ENCODE measurements at places on chromosomes 1 and 21.

- no peak for DNase-seq
These were observed 3.7 kb downstream of the ST3GAL3 start for GRCh38 chr1:43711049-43711448.

DNA sequence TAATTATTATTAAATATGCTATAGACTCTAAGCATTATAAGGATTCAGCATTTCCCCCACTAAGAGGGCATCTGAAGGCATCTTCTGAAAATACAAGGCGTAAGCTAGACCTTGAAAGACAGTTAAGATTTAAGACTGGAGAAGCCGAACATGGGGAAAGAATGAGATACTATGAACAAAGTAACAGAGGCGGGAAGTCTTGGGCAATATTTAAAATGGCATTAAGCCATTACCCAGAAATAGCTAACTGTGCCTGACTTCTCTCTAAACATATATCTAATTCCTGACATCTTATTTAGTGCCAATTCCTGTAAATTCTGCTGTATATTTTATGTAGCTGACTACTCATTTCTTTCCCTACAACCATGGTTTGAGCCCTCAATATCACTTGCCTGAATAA lies 20.9 kb downstream of the DPH5 start:
- DNase-seq: no peak

GRCh38 chr1:214216021-214216420 lies 64.9 kb upstream of the SMYD2 start:
- no peak for DNase-seq

DNA sequence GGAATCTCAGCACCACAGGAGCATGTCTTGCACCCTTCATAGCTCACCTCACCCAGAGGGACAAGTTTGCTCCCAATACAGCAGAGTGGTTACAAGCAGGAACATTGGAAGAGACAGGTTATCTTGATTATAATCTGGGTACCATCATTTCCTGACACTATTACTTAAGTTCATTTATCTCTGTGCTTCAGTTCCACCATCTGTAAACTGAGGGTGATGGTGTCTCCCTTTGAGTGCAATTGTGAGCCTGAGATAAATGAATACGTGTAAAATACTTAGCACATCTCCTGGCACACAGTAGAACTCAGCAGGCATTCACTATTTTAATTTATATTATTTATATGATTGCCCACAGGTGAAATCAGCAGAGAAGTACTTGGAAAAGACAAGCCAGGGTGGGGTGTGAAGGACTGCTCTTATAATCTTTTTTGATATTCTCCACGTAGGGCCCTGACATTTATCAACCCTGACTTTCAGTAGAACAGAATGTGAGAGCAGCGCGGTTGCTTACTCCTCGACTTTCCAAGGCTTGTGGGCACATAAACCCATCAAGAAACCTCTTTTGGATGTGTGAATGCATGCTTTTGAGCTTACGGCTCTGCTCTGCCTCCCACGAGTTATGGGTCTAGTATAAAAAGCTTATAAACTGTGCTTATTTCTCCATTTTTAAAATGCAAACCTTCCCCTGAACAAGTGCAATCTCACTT lies 34.9 kb downstream of the DUSP10 start:
- no peak for DNase-seq

GRCh38 chr1:61975638-61976037 lies 219.0 kb upstream of the L1TD1 start:
- no peak for DNase-seq

- DNase-seq: no peak
These were observed 83.8 kb upstream of the TSPAN2 start for GRCh38 chr1:115173151-115173550.

DNA sequence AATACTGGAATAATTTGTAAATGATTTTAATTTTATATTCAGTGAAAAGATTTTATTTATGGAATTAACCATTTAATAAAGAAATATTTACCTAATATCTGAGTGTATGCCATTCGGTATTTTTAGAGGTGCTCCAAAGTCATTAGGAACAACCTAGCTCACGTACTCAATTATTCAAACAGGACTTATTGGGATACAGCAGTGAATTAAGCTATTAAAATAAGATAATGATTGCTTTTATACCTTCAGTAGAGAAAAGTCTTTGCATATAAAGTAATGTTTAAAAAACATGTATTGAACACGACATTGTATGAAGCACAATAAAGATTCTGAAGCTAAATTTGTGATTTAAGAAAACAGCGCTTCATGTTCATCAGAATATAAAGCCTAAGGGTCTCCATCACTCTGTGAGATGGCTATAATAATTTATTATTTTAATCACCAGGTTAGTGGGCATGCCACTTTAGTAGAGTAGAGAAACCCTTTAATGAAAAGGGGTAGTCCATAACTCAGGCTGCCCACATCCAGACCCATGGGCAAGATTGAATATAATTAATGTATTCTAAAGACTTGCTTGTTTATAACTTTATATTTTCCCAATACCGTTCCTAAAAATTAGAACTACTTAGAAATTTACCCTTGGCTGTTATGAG lies 3.2 kb downstream of the CCN1 start:
- no peak for DNase-seq

- DNase-seq: no peak
These were observed 80.5 kb downstream of the MIS18A start for GRCh38 chr21:32198384-32198783.

- DNase-seq: no peak
These were observed 52.6 kb upstream of the NHLH2 start for GRCh38 chr1:115893545-115893944.

DNA sequence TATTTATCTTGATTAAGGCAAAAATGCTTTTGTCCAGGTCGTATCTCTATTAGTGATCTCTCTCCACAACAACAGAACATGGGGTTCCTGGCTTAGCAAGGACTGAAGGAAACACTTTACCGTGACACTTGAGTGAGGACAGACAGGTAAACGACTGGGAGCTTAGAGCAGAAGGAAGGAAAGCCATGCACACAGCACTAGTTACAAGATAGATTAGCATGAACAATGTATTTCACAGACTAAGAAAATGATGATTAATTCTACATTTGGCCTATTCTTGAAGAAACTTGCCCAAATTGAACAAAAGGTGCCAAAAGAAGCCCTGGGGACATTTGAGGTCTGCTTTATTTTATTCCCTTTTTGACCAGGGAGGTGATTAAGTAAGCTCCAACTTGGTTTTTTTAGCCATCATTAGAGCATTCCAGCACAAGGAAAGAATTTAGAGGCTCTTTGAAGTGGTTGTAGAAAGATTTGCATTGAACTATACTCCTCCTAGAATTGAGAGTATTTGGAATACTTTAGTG lies 248.5 kb downstream of the USP25 start:
- DNase-seq: no peak

- no peak for DNase-seq
These were observed 52.5 kb upstream of the PRMT6 start for GRCh38 chr1:107003972-107004371.

- no peak for DNase-seq
These were observed 174.0 kb downstream of the TRABD2B start for GRCh38 chr1:47823040-47823808.
